ENCODE measurements at places on chromosomes 12 and 14. TPM values are rescaled to one million over a fixed set of nuclear protein-coding genes. Genes with fewer than 3 reads are reported as not detected.

GRCh38 chr12:28799348-28799747 lies 349.7 kb upstream of the FAR2 start:
- DNase-seq, result no peak

DNA sequence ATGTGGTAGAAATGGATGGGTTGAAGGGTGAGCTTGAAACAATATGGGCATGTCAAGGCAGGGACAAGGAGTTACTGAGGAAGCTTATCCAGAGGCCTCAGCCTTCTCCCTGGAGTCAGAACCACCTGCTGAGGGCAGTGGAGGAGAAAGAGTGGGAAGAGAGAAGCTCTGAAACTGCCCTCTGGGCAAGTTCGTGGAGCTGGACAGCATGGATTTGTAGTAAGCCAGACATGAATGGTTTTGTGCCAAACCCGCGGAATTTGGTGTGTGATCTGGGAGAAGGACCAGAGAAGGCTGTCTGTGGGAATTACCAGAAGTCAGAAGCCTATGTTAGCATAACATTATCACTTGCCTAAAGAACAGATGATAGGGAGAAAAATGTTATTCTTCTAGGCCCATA lies 164.8 kb downstream of the SLC41A2 start:
- peak; percentile 16 for DNase-seq

GRCh38 chr12:58920102-58920960 lies at the start of gene LRIG3:
Gene LRIG3 (minus strand): TSS chr12:58920504. CDS start chr12:58920235, 269 bp downstream.
- peak; percentile 80 for DNase-seq

Gene EP400
- total RNA-seq, result 34.8 TPM

Gene TNS2
- 46.6 TPM for total RNA-seq

Gene CLEC2B
- total RNA-seq, result not detected

Gene MYO1H
- not detected for total RNA-seq

- no peak for DNase-seq
Observed at GRCh38 chr12:107657133-107657532, 28.5 kb upstream of the PWP1 start.

Gene GALNT6
- 82.9 TPM for total RNA-seq

Gene ENDOU
- total RNA-seq, result 0.22 TPM

Gene SSPN
- total RNA-seq, result 15.7 TPM

DNA sequence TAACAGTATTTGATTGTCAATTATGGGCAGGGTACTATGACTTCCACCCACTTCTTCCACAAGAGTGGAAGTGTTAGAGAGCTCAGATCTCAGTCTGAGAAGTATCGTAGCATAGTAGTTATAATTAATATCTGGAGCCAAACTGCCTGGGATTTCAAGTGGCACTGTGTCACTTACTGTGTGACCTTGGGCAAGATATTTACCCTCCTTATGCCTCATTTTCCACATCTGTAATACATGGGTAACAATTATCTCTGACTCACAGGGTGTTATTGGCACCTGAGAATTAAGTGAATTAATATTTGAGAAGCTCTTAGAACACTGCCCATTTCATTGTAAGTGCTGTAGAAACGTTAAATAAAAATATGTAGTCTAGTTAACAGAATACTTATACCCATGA lies 11.5 kb downstream of the RAB21 start:
- DNase-seq, result no peak

DNA sequence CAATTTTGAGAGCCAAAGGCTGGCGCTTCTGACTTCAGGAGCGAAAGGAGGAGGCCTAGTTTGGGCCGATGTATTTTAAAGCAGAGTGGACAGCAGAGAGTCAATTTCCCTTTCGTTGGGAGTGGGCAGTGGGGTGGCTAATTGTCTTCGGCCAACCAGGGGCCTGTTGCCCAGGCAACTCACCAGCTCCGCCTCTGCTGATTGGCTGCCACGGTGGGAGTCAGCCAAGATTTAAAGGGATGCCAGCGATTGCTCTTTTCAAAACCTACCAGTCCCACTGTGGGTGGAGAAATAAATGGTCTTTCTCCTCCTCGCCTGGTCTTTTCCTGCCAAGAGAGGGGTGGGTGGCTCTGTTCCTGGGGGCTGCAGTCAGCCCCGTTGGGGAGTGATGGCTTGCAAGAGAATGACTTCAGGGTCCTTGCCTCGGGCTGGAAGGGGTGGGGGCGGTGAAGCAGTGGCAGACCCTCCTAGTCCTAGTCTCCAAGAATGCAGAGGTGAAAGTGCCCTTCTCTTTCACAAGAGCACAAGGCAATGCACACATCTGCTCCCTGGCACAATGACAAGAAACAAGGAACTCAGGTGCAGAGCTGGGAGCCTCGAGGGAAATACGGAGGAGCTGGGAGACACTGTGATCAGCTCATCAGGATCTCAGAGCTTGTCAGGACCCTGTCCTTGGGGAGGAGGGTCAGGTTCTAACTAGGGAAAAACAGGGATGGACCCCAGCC lies 37.7 kb downstream of the RASAL1 start:
- DNase-seq, result no peak

GRCh38 chr14:68791902-68792677 lies 777 bp downstream of the ZFP36L1 start:
- no peak for DNase-seq

DNA sequence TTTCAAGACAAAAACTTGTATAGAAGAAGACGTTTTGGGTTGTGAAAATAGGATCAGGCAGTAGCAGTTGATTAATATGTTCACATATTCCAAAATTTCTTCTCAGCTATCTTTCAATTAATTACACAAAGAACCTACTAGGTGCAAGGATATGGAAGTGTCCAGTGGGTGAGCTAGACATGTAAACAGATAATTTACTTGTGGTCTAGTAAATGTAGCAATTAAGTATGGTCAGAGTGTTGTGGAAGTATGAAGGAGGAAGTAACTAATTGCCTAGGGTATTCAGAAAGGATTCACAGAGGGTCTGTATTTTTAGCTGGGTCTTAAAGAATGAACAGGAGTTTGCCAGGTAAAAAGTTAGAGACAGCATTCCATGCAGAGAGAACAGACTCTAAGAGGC lies 5.9 kb downstream of the GOLGA5 start:
- DNase-seq, result no peak

DNA sequence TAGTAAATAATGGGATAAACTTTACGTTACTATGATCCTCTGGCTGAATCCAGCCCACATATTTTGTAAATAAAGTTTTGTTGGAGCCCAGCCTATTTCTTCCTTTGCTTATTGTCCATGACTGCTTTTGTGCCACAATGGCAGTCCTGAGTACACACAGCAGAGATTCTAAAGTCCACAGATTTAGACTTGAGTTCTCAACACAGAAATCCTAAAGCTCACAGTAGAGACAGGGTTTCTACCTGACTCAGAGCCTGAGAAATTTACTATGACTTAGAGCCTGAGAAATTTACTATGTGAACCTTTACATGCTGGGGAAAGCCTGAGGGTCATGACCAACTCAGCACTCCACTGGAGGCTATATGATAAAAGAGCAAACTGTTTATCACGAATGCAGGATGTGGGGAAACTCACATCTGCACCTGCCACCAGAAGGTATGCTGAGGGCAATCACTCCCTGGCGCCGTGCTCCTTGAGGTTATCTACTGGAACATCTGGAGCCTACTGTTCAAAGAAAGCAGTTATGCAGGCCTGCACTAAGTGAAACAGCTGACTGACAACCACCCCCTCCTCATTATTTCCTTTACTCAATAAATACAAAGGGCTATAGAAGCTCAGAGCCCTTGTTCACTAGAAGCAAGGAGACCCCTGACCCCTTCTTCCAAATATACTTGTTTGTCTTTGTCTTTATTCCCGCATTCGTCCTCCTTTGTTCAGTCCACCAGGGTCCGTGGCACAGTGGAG lies 52.6 kb upstream of the BICD1 start:
- peak; percentile 12 for DNase-seq

DNA sequence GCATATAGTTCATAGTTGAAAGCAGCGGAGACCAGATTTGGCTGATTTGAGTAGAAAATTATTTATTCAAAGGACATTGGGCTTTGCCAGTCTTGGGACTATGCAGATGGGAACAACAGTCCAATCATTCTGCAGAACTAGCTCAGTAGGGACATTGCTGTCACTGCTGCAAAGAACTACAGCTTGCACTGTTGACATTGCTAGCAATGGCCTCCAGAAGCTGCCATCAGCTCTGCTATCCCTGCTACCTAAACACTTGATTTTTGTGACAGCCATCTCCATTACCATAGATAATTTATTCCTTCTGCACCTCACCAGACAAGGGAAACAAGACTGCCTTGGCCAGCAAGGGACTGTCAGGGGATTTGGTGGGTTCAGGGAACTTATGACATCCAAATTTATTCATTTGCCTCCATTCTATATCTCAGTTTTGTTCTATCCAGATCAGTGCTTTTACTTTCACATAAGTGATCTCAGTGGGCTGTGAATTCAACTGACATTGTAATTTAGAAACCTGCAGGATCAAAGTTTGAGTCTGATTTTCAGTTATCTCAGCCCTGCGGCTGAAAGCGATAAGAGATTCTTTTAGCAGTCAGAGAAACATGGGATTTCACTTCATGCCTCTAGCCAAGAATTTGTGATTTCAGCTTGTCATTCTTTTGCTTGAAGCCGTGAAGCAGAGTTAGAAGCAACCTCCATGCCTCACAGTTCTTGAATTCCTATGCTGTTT lies 136.7 kb upstream of the FBXO33 start:
- no peak for DNase-seq
